Caki2 (cell line): ENCODE measurements at places on chromosomes 3 and 15.

DNA sequence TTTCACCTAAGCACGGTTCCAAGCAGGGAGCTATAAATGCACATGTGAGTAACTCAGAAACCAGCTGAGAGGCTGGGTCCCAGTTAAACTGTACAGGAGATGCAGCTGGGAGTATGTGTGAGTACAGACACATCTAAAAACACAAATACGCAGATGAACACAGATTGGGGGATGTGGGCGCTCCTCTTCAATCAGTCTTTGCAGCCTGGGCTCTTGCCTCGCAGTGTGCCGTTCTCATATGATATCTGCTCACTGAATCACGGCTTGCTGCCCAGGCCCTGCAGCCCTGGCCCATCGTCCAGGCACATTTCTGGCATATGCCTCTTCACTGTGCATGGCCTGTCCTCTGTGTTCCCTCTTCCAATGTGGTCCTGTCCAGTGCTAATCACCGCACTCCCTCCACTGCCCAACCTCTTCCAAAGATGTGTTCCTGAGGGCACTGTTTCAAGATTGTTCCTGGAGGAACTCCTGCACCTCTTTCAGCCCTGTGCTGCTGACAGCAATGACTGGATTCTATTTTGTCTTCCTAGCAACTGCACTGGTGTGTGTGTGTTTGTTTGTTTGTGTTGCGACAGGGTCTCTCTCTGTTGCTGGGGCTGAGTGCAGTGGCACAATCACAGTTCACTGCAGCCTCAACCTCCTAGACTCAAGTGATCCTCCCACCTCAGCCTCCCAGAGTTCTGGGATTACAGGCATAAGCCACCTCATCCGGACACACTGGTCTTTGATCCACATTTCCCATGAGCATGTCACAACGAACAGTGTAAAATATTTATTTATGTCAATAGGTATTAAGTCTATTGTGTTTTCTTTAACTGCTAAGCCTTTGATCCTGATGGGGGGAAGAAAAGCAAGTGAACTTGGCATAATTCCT lies 17.0 kb downstream of the CA12 start:
- peak; percentile 59 for DNase-seq

- no peak for DNase-seq
Observed at GRCh38 chr15:45037936-45038335, 14.9 kb downstream of the SORD start.

- DNase-seq = peak; percentile 35
Observed at GRCh38 chr3:48273594-48274211, 32.8 kb downstream of the ZNF589 start.

DNA sequence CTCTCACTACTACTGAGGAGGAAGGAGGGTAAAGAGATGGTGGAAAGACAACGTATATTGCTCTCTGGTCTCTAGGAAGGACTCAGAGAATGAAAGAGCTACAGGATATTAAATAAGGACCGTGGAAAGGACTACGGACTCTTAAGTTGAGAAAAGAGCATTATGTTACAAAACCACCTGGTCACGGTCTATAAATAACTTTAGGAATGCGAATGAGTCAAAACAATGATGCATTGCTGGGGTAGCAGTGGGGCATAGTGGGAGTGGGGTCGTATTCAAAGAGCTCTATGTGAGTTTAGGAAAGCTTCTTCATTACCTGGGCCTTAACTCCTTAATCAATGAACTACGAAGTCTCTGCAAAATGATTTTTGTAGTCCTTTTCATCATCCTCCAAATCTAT lies 295.7 kb upstream of the SOX14 start:
- DNase-seq = no peak

DNA sequence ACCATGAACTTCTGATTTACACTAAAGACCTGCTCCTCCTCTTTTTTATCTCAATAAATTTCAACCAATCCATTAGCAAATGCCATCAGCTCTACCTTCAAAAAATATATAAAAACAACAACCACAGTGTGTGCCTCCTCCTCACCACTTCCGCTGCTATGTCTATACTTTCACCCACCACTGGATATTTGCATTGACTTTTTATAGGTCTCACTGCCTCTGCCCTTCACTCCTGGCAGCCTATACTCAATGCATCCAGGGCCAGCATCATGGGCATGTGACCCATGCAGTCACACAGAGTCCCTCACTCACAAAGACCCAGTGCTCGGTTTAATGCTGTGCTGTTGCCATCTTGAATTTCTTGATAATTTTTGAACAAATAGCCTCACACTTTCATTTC lies 53.5 kb upstream of the CCDC54 start:
- no peak for DNase-seq

- no peak for DNase-seq
Observed at GRCh38 chr3:177341736-177342419, 144.6 kb upstream of the TBL1XR1 start.

- DNase-seq = no peak
Observed at GRCh38 chr3:28761375-28761774, 412.8 kb upstream of the AZI2 start.

DNA sequence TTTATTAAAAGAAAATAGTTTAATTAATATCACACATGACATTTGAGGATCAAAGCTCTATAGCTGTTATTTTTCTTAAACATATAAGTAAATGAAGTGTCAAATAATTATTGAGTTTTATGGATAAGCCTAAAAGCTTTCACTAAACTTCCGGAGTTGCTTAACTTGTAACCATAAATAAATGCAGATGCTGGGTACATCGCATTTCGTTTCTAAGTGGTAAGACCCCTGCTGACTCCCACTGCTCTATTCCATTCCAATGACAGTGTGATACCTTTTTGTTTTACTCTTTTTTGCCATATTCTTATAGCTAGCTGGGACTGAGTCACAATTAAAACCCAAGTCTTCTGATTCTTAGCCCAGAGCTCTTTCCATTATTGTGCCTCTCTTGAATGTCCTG lies 411.1 kb downstream of the SOX2 start:
- DNase-seq = no peak

GRCh38 chr3:113249601-113250000 lies 38.2 kb downstream of the BOC start:
- DNase-seq = no peak

DNA sequence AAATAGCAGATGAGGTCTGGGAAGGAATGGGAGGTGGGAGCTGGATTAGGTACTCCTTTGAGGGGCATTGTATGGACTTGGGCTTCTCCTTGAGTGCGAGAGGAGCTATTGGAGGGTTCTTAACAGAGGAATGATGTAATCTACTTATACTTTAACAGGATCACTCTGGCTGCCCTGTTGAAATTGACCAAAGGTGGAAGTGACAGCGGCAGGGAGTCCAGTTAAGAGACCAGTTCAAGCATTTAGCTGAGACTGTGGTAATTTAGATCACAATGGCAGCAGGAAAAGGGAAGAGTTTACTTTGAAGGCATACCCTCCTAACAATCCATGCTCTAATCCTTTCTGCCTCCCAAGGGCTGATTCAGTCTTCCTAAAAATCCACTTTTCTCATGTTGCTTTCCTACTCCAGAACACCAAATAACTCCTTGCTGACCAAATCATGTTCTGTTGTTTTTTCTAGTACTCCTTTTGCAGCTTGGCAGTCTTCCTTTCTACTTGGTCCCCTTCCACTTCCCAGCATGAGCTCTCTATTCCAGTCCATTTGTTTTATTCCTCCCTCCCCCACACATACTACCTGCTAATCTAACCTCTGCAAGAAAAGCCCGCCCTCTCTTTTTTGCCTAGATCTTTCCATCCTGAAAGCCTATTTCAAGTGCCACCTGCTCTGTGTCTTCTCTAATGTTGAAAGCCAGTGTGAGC lies 139.4 kb downstream of the NECTIN3 start:
- DNase-seq = no peak

GRCh38 chr15:51647128-51647562 lies 24.6 kb upstream of the DMXL2 start:
- DNase-seq = peak; percentile 45

- DNase-seq = no peak
Observed at GRCh38 chr3:148147903-148148302, 549.8 kb upstream of the AGTR1 start.

DNA sequence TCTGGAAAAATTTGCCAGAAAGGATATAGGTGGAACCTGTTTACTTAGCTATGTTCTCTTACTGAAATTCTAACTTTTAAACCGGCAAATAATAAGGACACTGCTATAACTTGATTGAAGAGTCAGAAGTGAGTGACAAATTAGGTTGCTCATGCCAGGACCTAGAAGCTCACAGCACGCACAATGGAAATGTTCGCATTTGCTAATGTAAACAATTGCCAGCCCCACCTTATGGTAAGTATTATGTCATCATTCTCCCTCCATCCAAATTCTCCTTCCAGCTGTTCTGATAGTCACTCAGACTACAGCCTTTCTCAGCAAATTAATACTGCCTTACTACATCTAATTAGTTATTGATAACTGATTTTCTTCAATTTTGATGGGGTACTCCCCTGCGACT lies 4.8 kb upstream of the STXBP5L start:
- DNase-seq = no peak

DNA sequence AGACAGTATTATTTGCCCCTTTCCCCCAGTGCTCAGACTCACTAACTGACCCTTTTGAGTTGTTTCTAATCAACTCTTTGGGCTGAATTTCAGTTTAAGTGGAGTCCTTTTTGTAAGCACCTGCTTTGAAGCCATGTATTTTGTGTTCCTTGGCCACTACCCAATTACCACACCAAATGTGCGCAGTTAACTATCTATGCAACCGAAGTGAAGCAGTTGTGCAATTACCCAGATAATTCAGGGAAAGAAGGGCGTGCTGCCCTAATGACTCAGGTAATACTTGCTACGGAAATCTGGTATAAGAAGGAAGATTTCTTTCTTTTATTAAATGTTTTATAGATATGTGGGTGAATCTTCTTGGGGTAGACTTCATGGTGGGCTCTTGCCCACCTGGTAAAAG lies 371.9 kb upstream of the TBL1XR1 start:
- no peak for DNase-seq

- peak; percentile 43 for DNase-seq
Observed at GRCh38 chr15:68818066-68818768, 2.5 kb downstream of the ANP32A start.

DNA sequence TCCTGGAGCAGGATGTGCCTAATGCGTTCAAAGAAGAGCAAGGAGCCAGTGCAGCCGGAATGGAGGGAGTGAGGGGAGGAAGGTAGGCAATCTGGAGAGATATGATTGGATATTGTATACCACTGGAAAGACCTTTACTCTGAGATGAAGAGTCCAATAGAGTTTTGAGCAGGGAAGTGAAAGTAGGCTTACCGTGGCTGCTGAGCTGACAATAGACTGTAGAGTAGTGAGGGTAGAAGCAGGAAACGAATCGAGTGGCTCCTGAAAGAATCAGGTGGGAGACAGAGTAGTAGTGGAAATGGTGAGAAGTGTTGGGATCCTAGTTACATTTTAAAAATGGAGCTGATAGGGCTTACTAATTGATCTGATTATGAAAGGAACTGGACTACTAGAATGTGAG lies 51.8 kb upstream of the NUDT16 start:
- DNase-seq = no peak

- DNase-seq = peak; percentile 25
Observed at GRCh38 chr15:85379403-85380131, 836 bp upstream of the AKAP13 start.

DNA sequence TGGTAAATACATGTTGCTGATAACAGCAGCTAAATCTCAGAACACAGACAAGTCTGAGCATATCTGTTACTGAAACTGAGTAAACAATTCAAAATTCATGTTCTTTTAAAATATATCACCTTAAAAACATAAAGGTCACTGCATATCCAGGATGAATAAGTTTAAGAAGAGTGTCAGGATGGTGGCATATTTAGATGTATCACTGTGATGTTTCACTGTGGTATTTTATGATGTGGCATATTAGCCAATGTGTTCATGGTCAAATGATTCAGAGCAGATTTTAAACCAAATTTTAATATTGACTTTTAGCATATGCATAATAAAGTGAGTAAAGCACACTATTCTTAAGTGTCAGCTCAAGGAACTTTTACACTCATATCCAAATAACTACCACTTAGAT lies 346.4 kb upstream of the DPPA4 start:
- no peak for DNase-seq

DNA sequence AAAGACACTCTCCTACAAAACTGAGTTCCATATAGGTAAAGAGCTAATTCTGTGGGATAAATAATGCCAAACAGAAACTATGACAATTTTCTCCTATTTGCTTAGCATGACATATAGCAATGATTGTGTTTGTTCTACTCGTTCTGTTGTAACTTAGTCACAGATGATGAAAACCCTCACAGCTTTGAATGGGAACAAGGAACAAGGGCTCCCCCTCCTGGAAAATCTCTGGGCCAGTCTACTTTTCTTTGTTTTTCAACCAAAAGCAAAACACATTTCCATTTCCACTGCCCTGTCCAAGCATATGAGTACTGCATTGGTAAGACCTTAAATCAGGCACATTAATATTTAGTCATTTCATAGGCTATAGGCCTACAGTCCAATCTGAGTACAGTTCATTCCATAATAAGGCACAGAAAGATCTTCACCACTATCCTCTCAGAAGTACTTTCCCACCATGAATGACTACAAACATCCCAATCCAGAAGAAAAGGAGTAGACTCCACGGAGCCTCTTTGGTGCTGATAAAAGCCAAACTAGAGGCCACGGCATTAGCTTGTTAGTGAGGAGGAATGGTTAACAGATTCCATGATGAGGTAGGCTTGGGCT lies 67.1 kb downstream of the ATP8B4 start:
- DNase-seq = peak; percentile 39

DNA sequence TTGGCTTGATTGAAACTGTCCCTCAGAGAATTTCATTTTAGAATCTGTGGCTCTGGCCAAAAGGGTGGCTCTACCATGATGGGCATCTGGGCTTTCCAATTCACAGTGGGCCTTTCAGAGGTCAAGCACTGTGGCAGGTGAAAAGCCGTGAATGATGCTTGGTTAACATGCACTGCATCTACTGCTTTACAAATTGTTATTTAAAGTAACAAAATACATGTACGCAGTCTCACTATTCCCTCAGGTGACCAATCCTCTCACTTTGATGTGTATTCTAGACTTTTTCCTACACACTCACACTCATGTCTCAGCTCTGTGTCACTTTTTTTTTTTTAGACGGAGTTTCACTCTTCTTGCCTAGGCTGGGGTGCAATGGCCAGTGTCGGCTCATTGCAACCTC lies 70.5 kb downstream of the MGLL start:
- no peak for DNase-seq

- DNase-seq = no peak
Observed at GRCh38 chr3:105798381-105798934, 70.4 kb downstream of the CBLB start.

DNA sequence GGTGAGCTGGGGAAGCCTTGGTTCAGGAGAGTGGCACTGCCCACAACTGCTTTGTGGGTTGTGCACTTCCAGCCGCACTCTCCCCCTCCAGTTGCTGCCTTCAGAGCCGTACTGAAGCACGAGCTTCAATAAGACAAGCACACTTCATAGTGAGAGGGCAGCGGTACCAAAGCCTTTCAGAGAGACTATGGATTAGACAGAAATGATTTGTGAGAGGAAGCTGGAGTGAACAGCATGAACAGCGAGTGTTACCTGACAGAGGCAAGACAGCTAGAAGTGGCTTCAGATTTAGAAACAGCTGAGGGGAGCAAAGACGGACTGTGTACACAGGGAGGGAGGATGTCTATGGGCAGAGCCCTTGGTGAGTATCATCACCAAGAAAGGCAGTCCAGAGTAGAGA lies 31.1 kb downstream of the HCLS1 start:
- DNase-seq = no peak
